ENCODE measurements at places on chromosomes 2 and 18. TPM values are rescaled to one million over a fixed set of nuclear protein-coding genes. Genes with fewer than 3 reads are reported as not detected.

DNA sequence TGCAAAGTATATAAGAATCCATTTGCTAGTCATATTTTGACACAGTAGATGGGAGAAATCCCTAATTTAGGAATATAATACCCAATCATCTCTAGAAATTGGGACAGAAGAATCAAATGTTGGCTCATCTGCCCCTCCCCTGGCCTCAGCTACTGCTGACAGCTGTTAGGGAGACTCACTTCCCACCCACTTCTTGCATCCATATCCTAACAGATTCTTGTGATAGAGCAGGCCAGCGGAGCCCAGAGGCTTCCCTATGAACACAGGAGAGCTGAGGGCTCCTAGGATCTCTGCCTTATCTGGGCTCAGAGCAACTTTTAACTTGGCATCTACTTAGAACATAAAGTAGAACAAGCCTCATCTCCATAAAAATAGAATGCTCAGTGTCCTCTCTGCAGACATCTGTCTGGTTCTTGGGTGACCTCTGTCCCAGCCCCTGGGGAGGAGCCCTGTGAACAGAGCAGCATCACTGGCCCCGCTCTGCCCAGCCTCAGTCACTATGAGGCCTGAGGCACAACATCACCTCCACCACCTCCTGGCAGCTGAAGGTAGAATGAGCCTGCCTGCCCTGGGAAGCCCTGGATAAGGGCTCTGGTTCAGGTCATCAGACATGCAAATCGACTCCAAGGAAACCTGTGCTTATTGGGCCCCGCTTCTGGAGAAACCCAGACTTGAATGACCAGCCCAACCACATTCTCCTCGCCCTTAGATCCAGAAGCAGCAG is 229.7 kb downstream of the ANKRD36B start:
- DNase-seq, result peak; percentile 84

GRCh38 chr18:8001711-8002301 is 434.7 kb downstream of the PTPRM start:
- DNase-seq, result no peak

GRCh38 chr2:105877945-105878344 is 133.2 kb downstream of the NCK2 start:
- DNase-seq, result no peak

GRCh38 chr18:50933684-50934083 is 34.2 kb upstream of the ELAC1 start:
- DNase-seq, result no peak

GRCh38 chr2:107064750-107065149 is 178.8 kb upstream of the ST6GAL2 start:
- no peak for DNase-seq

DNA sequence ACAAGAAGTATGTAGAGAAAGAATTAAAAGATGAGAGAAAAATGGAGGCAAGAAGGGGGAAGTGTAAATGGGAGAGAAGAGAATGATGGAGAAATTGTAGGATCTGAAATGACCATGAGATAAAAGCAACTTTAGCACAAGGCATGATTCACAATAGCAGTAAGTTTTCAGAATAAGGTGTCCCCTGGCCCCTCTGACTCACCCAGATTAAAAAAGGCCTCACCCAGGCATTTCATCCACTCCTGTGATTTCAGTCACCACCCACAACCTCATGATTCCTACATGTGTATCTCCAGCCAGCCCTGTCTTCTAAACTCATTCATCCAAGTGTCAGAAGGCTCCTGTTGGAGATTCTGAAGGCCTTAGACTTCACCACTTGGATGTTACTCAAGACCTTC is 56.6 kb downstream of the SP100 start:
- DNase-seq, result no peak

GRCh38 chr2:107775211-107775610 is 51.5 kb upstream of the RGPD4 start:
- DNase-seq, result no peak

Gene C2orf66
- 0.20 TPM for total RNA-seq

Gene CASP10
- total RNA-seq, result 26.7 TPM

Gene APCDD1
- total RNA-seq, result 7.5 TPM

Gene MOCOS
- total RNA-seq, result 0.66 TPM

Measured in endodermal cell (in vitro differentiated cells).